ENCODE measurements at places on chromosomes 2 and 18. TPM values are rescaled to one million over a fixed set of nuclear protein-coding genes. Genes with fewer than 3 reads are reported as not detected.

The EML6 gene
- total RNA-seq = 0.46 TPM

The ESPNL gene
- 0.14 TPM for total RNA-seq

The SLC8A1 gene
- 0.19 TPM for total RNA-seq

The LYG1 gene
- total RNA-seq = 1.2 TPM

The RAB6C gene
- total RNA-seq = not detected

The DTNB gene
- total RNA-seq = 20.8 TPM

The ZCCHC2 gene
- 24.9 TPM for total RNA-seq

DNA sequence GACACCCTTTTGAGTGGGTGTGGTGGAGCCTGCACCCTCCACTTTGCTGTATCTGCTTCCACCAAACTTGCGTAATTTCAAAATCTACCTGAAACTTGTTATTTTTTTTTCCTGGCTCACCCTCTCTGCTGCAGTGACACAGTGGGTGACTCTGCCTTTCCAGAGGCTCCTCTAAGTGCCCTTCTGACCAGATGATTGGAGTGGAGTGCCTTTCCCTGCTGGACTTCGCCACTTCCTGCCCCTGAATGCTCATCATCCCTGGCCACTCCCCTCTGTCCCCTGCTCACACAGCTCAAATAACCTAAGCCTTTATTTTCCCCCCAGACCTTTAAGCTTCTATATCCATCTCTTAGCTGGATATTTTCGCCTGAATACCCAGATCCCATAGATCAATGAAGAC, 777.5 kb upstream of the ID2 start:
- no peak for DNase-seq
- H3K4me3 ChIP-seq = no peak overlapping the region
- H3K27me3 ChIP-seq = peaks cover 2% of the 10 kb centered on the region
- no peak overlapping the region for H3K27ac ChIP-seq
- peaks cover 6% of the 10 kb centered on the region for H3K4me1 ChIP-seq

GRCh38 chr2:38064801-38065501, 11.0 kb downstream of the CYP1B1 start:
- no peak overlapping the region for H3K4me3 ChIP-seq
- DNase-seq = no peak
- H3K36me3 ChIP-seq = no peaks in the 10 kb centered on the region
- H3K27me3 ChIP-seq = peaks cover 9% of the 10 kb centered on the region

GRCh38 chr2:8498994-8499393, 182.9 kb upstream of the ID2 start:
- no peaks in the 10 kb centered on the region for H3K27me3 ChIP-seq
- DNase-seq = no peak
- H3K27ac ChIP-seq = no peak overlapping the region
- H3K4me3 ChIP-seq = no peak overlapping the region

- DNase-seq = no peak
- peaks cover 12% of the 10 kb centered on the region for H3K36me3 ChIP-seq
- H3K4me3 ChIP-seq = no peak overlapping the region
- peaks cover 54% of the 10 kb centered on the region for H3K27me3 ChIP-seq
- H3K27ac ChIP-seq = no peak overlapping the region
These were observed 59.5 kb upstream of the BCL2L11 start for GRCh38 chr2:111061191-111061590.

GRCh38 chr2:43130548-43130875, 95.9 kb downstream of the ZFP36L2 start:
- H3K27me3 ChIP-seq = no peaks in the 10 kb centered on the region
- peak overlapping the region; percentile 30 for H3K27ac ChIP-seq
- no peaks in the 10 kb centered on the region for H3K36me3 ChIP-seq
- H3K4me1 ChIP-seq = peaks cover 81% of the 10 kb centered on the region

DNA sequence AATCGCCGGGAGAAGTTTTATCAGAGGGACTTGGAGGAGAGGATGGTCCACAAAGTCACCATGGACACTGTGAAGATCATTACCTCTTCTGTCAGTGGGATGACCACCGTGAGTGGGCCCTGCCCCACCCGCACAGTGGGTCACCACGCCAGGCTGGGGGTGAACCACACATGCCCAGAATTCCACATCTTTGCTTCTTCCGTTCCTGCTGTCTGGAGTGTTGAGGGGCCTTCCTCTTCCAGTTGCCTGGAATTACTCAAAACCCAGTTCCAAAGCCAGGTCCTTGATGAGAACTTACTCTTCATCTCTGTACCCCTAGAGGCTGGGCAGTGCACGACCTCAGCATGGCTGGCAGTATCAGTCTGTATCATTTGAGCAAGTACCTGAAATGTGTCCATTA, 22.1 kb downstream of the MROH2A start:
- no peak overlapping the region for H3K27ac ChIP-seq
- H3K27me3 ChIP-seq = peaks cover 2% of the 10 kb centered on the region
- H3K4me1 ChIP-seq = no peaks in the 10 kb centered on the region
- H3K36me3 ChIP-seq = no peaks in the 10 kb centered on the region
- no peak for DNase-seq

GRCh38 chr18:13712400-13713131, 13.8 kb downstream of the FAM210A start:
- H3K27ac ChIP-seq = no peak overlapping the region
- peaks cover 4% of the 10 kb centered on the region for H3K4me1 ChIP-seq

- H3K4me3 ChIP-seq = no peak overlapping the region
- peaks cover 1% of the 10 kb centered on the region for H3K4me1 ChIP-seq
These were observed 234.1 kb upstream of the ID2 start for GRCh38 chr2:8447610-8448221.

DNA sequence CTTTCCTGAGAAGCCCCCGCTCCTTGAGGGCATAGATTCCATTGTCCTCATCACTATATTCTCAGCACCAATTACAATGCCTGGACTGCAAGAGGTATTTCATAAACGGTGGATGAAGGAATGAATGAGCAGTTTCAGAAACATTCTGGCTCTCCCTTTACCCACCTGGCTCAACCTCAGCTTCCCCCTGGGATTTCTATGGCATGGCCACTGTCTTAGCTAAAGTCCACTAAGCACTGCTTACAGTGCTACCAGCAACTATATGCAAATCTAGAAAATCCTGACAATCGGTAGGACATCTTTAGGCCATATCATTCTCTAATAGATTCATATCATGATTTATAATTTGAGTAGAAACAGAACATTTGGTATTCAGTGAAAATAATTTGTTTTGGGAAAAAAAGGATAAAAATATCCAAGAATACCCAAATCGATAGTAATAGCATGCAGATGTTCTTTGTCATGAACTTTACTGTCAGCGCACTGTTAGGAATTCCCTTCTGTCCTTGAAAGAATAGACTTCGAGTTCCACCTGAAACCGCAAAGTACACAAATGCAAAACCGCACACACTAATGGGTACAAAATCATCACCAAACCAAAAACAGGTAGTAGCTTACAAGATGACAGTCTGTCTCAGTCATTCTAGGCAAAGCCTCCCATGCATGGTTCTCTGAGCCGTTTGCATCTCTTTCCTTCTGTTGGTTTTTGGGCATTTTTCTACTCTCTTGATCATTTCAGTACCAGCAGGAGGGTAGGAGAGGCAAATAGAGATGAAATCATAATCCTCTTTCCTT, 303.6 kb upstream of the ID2 start:
- DNase-seq = peak; percentile 49
- peaks cover 1% of the 10 kb centered on the region for H3K36me3 ChIP-seq
- peaks cover 38% of the 10 kb centered on the region for H3K4me1 ChIP-seq
- H3K4me3 ChIP-seq = no peak overlapping the region
- H3K27me3 ChIP-seq = no peaks in the 10 kb centered on the region

GRCh38 chr2:173750353-173750801, 214.8 kb downstream of the SP3 start:
- H3K27me3 ChIP-seq = peaks cover 5% of the 10 kb centered on the region
- DNase-seq = no peak
- H3K27ac ChIP-seq = no peak overlapping the region
- H3K36me3 ChIP-seq = no peaks in the 10 kb centered on the region

DNA sequence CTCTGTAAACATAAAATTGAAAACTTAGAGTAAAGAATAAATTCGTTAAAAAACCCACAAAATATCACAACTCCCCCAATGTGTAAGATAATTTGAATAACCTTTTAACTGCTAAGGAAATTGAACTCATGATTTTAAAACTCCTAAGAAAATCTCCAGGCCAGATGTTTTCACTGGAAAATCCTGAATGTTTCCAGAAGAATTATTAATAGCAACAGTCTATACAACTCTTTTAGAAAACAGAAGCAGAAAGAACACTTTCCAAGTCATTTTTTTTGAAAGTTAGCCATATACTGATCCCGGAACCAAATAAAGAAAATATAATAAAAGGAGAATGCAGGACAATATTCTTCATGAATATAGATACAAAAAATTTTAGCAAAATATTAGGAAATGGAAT, 165.6 kb downstream of the ACOXL start:
- H3K4me1 ChIP-seq = no peaks in the 10 kb centered on the region
- DNase-seq = no peak
- H3K4me3 ChIP-seq = no peak overlapping the region

DNA sequence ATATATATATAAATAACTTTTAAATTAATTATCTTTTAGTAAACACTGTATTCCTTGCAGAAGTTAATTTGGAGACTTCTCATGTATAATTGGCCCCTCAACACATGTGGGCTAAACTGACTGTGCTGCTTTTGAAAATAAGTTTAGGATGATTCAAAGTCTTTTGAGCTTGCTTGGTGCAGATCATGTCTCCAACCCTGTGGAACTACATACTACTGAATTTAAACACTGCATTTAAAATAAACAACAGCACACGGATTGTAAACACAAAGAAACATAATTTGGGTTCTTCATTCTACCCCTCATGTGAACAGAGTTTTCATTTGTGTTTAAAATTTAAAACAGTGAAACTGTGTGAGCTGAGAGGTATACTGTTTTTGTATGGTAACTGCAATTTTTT, 167.7 kb downstream of the DDX1 start:
- no peak overlapping the region for H3K4me3 ChIP-seq
- no peaks in the 10 kb centered on the region for H3K4me1 ChIP-seq
- DNase-seq = no peak

DNA sequence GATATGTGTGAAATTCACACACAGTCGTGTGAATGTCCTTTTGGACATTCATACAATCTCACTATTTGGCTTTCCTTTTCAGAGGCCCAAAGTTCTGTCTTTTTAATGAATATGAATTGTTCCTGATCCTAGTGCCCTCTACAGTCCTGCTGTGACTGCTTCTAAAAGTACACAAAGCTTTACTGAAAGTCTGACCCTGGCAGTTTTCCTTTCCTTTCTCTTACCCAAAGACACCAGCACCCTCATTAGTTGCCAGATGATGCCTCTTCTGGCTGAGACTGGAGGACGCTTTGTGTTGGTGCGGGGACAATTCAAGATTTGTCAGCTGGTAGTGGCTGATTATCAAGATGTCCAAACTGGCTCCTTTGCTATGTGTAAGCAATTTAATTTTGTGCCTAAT, 81.8 kb upstream of the CDCA7 start:
- no peak overlapping the region for H3K4me3 ChIP-seq
- no peaks in the 10 kb centered on the region for H3K36me3 ChIP-seq
- H3K27me3 ChIP-seq = peaks cover 17% of the 10 kb centered on the region
- H3K4me1 ChIP-seq = no peaks in the 10 kb centered on the region

GRCh38 chr2:217329023-217329431, 469.2 kb upstream of the TNP1 start:
- H3K27me3 ChIP-seq = peaks cover 3% of the 10 kb centered on the region
- H3K4me3 ChIP-seq = no peak overlapping the region
- DNase-seq = no peak

GRCh38 chr18:3885209-3885792, 435.3 kb downstream of the TGIF1 start:
- H3K36me3 ChIP-seq = no peaks in the 10 kb centered on the region
- no peak overlapping the region for H3K4me3 ChIP-seq
- no peak overlapping the region for H3K27ac ChIP-seq
- no peak for DNase-seq

- peaks cover 25% of the 10 kb centered on the region for H3K4me1 ChIP-seq
- DNase-seq = no peak
- H3K4me3 ChIP-seq = no peak overlapping the region
These were observed 3.6 kb upstream of the HS1BP3 start for GRCh38 chr2:20654535-20654813.

DNA sequence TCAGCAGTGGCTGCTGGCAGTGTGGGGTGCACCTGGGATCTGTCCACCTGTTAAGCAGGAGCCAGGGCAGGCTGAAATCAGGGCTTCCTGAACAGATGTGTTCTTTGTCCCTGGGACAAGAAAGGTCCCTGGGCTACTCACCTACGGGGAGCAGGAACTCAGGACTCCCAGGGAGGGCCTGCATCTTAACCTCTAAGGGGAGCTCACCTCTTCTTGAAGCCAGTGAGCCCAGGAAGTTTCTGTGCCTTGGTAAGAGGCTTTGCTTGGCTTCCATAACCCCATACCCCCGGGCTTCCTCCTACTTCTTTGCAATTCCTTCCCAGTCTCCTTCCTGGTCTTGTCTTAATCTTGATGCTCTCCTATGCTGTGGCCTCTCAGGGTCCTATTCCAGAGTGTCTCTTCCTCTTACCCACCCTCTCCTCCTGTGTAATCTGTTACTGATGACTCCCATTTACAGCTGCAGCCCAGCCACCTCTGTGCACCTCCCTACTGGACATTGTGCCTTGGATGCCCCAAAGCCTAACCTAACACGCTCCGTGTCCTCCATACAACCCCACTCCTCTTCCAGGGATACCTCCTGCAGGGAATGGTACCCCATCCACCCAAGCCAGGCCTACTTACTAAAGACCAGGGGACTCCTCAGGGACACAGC, 55.7 kb upstream of the MAPRE3 start:
- no peak overlapping the region for H3K4me3 ChIP-seq
- H3K36me3 ChIP-seq = no peaks in the 10 kb centered on the region
- H3K27me3 ChIP-seq = peaks cover 12% of the 10 kb centered on the region
- H3K4me1 ChIP-seq = no peaks in the 10 kb centered on the region
- no peak for DNase-seq
- H3K27ac ChIP-seq = no peak overlapping the region

GRCh38 chr2:164515734-164516133, 105.5 kb downstream of the GRB14 start:
- H3K4me3 ChIP-seq = no peak overlapping the region
- no peaks in the 10 kb centered on the region for H3K36me3 ChIP-seq
- no peak overlapping the region for H3K27ac ChIP-seq
- H3K27me3 ChIP-seq = no peaks in the 10 kb centered on the region
- H3K4me1 ChIP-seq = no peaks in the 10 kb centered on the region
- DNase-seq = no peak

- no peaks in the 10 kb centered on the region for H3K4me1 ChIP-seq
- no peaks in the 10 kb centered on the region for H3K36me3 ChIP-seq
- H3K4me3 ChIP-seq = no peak overlapping the region
These were observed 396.3 kb upstream of the PIK3C3 start for GRCh38 chr18:41558715-41559114.

DNA sequence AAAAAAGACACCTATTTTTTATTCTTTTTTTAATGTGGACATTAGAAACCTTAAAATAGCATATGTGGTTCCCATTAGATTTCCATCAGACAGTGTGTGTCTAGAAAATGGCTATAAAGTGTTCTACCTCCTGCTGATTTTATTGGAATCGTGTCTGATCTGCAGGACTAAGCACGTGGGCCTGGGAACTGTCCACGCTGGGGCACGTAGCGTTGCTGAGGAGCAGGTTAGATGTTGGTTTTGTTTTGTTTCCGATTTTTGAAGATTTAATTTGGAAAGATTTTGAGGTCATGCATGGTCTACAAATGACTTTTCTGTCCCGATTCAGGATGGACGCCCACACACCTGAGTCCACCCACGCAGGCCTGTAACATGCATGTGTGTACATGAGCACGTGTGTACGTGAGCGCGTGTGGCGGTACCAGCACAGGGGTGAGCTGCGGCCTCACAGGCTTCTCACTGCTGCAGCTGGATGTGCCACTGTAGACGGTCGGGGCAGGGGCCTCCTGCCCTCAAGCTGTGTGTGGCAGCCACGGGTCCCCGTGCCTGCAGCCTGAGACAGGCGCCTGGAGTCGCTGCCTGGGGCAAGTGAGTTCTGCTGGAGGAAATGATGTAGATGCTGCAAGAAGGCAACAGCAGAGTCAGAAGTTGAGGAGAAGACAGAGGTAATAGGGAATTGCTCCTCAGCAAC, 99.7 kb upstream of the CTDP1 start:
- no peaks in the 10 kb centered on the region for H3K4me1 ChIP-seq
- H3K27ac ChIP-seq = no peak overlapping the region
- H3K36me3 ChIP-seq = no peaks in the 10 kb centered on the region
- H3K27me3 ChIP-seq = no peaks in the 10 kb centered on the region

Measured in activated CD4-positive, alpha-beta memory T cell treated with anti-CD3 and anti-CD28 coated beads for 36 hours (primary cell).